ENCODE measurements at places on chromosomes 12 and 14.

GRCh38 chr12:123078120-123078465, 72.8 kb downstream of the PITPNM2 start:
- no peak for DNase-seq

- DNase-seq, result peak; percentile 92
Measured at GRCh38 chr12:9647825-9648700, 21.4 kb upstream of the CLEC2D start.

DNA sequence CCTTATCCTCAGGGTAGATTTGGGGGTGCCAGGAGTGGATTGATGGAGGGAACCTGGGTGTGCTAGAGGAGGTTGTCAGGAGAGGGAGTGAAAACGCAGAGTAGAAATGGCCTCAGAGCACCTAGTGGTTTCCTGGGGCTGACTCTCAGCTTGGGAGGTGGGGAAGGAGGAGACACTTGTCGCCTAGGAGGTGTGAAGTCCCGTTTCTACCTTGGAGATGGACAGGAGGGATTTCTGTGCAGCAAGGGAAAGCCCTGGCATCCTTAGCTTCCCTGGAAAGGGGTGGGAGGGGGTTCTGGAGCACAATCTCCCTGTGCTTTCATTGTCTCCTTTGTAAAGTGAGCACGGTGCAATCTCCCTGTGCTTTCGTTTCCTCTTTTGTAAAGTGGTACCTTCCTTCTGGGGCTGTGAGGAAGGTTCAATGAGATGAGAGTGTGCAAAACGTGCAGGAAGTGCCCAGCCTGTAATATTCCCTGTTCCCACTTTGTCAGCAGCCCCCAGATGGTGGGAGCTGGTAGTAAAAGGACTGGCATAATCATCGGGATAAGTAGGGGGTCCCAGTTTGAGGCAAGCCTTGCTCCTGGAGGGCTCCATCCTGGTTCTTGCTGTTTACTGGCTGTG, 1.6 kb downstream of the OAS3 start:
- DNase-seq, result peak; percentile 36

DNA sequence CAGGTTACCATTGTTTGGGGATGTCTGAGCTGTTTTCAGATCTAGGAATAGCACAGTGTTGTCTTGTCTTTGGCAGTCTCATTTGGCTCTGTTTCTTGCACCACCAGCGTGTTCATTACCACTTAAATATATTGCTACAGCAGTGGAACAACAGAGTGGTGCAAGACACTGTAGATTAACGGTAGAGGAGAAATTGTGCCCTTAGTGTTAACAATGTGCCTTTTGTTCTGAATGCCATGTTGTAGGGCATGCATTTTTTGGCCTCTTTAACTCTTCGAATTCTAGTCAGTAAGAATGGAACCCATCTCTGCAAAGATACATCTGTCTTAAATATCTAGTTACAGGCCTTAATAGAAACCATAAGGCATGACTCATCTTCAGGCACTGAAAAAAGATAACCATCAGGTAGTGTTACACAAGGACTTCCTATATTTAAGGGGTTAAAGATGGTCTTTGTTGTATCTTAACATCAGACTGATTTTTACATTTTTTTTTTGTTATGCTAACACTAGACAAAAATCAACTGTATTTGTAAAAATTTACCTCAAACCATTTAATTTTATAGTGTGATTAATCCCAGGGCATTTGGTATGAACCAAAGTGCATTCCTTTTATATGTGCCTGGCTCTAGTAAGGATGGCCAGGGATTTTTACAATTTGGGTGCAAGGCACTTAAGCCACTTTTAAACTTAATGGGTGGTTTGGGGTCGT, 12.9 kb downstream of the DYRK2 start:
- no peak for DNase-seq

- no peak for DNase-seq
Measured at GRCh38 chr14:81423504-81423903, 23.4 kb upstream of the STON2 start.

- no peak for DNase-seq
Measured at GRCh38 chr12:93857279-93857938, 180.2 kb downstream of the CRADD start.

GRCh38 chr14:90985601-90986242, 74.7 kb downstream of the RPS6KA5 start:
- no peak for DNase-seq

DNA sequence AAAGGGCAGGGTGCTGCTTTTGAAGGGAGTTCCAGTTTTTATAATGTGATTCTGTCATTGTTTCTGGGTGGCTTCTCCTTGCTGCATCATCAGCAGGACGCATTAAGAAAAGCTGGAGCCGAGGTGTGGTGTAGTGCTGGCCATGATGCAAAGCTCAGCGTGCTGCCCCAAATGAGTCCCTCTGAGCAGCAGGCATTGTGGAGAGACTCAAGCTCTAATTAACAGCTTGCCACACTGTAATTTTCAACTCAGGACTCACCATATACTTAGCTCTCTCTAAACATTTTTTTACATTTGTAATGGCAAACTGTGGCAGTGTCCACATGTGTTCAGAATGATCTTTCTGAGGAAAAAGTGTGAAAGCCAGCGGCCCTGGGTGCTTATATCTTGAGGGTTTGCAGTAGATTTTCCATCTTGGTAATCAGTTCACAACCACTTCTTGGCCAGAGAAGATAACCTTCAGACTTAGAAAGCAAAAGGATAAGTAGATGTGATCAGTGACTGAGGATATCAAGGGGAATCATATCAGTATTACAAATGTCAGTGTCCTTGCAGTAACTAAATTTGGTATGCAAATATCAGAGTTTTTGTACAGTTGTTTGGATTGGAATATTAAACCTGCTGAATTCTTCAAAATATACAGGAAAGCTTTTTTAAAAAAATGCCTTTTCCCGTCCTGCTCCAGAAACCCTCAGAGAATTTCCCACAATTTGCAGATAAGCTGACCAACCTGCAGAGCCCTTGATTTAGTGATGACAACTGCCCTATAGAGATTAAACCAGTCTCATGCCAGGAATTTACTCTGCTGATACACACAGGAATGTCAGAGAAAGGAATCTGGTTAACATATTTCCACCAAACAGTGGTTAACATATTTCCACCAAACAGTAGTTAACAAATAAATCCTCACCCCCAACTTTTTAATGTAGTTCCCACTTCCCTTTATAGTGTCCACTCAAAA, 63.6 kb downstream of the DAAM1 start:
- DNase-seq, result no peak

GRCh38 chr14:102726191-102726949, 50.9 kb upstream of the TRAF3 start:
- no peak for DNase-seq

- no peak for DNase-seq
Measured at GRCh38 chr12:113413488-113413939, 8.7 kb upstream of the SDSL start.

GRCh38 chr12:43117226-43117930, 434.6 kb downstream of the ADAMTS20 start:
- no peak for DNase-seq

- DNase-seq, result peak; percentile 24
Measured at GRCh38 chr12:10293570-10294227, 14.0 kb upstream of the KLRD1 start.

DNA sequence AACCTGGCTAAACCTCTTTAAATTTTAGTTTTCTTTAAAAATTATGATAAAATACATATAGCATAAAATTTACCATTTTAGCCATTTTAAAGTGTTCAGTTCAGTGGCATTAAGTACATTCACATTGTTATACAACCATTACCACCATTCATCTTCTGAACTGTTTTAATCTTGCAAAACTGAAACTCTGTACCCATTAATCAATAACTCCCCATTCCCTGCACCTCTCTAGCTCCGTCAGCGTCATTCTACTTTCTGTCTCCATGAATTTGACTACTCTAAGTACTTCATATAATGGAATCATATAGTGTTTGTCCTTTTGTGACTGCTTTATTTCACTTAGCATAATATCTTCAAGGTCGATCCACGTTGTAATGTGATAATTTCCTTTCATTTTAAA, 75.8 kb upstream of the DDHD1 start:
- DNase-seq, result no peak

DNA sequence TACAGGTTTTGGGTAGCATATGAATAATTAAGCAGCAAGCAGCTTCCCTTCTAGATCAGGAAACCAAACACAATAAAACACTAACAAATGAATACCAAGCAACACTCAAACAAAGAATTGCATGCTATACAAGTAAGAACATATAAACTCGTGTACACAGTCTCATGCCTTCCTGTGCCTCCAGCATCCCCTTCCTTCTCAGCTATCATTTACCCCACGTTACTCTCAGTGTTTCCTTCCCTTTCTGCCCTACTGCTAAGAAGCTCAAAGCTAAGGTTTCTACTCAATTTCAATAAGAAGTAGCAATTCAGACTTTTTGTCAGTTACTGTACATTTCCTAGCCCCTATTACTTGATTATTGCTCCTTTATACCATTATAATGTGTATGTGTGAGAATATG, 81.0 kb downstream of the DUSP16 start:
- DNase-seq, result peak; percentile 70

- no peak for DNase-seq
Measured at GRCh38 chr14:59020382-59020781, 168.1 kb upstream of the DAAM1 start.

GRCh38 chr14:62947301-62947700, 98.0 kb downstream of the KCNH5 start:
- DNase-seq, result no peak

DNA sequence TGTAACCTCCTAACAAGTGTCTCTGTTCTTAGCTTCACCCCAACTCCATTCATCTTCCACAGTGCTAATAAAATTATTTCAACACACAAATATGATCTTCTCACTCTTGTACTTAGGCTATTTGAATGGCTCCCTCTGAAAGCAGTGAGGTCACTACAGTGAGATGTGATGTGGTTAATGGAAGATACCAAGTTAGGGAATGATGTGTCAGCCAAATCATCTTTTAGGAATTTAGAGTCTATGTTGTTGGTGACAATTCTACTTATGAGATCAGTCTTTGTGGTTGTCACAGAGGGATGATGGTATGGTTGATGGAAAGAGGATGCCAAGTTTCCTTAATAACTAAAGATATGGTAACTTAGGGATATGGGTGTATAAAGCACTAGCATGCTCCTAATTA, 57.6 kb downstream of the POLR3B start:
- no peak for DNase-seq

DNA sequence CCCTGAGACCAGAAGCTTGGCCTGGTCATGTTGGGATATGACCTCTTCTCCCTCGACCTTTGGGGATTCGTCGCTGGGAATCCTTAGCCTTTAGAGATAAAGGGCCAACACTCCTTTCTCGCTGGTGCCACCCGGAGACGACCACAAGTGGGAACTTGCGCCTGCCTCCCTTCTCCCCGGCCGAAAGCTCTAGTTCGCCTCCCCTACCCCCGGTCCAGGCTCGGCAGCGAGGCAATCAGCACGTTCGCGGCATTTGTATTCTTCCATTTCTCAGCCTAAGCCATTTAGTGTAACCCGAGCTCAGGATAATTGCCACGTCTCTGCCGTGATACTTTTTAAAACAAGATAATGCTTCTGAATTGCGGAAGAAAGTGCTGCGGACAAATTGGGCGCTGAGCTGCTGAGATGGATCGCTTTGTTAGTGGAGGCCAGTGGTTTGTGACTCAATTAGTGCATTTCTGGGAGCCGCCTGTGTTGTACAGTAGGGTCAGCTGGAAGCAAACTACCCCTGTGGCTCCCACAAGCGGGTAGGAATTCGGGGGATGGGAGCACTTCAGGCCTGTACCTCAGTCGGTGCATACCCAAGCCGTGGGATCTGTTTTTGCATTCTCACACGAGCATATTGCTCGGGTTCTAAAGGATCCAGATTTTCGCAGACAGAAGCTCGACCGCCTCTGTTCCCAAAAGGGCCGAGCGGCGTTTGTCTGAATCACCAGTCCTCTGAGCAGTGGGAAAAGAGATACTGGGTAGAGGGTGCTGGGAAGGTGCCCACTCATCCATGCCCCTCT, 6.8 kb upstream of the SIX1 start:
- no peak for DNase-seq

- DNase-seq, result no peak
Measured at GRCh38 chr12:100234166-100234565, 32.7 kb downstream of the DEPDC4 start.

DNA sequence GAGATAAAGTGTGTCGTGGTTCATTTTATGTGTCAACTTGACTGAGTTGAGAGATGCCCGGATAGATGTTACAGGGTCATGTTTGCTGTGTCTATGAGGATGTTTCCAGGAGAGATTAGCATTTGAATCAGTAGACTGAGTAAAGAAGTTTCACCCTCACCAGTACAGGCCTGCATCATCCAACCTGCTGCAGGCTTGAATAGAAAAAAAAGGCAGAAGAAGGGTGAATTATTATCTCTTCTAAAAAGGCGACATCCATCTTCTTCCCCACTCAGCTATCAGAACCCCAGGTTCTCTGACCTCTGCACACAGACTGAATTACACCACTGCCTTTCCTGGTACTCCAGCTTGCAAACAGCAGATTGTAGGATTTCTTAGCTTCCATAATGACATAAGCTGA, 1293.7 kb upstream of the FLRT2 start:
- no peak for DNase-seq

- no peak for DNase-seq
Measured at GRCh38 chr12:2270846-2271245, 218.1 kb downstream of the CACNA1C start.

GRCh38 chr14:66649498-66649897, 141.6 kb downstream of the GPHN start:
- no peak for DNase-seq

DNA sequence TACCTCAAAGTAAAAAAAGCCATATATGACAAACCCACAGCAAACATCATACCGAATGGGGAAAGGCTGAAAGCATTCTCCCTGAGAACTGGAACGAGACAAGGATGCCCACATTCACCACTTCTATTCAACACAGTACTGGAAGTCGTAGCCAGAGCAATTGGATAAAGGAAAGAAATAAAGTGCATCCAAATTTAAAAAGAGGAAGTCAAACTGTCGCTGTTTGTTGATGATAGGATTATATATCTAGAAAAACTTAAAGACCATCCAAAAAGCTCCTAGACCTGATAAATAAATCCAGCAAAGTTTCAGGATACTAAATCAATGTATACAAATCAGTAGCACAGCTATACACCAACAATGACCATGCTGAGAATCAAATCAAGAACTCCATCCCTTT, 5.2 kb downstream of the NDUFA12 start:
- DNase-seq, result no peak

GRCh38 chr14:74949191-74949601, 6.2 kb downstream of the PGF start:
- no peak for DNase-seq

DNA sequence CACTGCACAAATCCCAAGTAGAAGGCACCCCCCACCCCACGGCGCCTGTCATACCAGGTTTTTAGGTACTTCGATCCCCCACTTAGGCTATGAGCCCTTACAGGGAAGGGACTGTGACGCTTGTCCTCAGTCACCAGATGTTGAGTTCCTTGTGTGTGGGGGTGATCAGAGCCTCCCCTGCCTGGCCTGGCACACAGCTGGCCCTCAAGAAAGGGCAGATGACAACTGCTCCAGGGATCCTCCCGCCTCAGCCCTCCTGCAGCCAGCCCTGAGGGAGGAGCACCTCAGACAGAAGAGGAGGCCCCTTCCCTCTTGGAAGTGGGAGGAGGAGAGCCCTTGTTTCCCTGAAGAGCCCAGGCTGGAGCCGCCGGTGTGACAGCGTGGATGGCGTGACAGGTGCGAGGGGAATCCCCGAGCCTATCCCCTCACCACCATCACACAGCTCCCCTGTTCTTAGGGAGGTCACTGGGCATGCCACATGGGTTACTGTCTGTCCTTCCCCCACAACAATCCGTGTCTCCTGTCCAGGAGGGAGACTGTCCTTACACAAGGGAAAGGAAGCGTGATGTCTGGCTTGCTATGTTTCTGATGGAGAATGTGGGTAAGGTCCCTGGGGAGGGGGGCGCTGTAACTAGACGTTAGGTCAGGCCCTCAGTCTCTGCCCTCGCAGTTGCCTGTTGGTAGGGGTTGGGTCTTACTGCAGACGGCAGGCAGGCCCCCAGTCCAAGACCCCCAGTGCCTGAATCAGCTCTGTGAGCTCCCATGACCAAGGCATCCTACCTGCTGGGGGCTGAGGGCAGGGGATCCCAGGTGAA, 31.4 kb downstream of the P2RX4 start:
- DNase-seq, result peak; percentile 7
